ENCODE measurements at places on chromosomes 3 and 15.
A peak's percentile ranks its signal among the peaks of the same experiment; 100 is the strongest.

- no peak for DNase-seq
Measured at GRCh38 chr3:13567684-13568514, 19.0 kb downstream of the FBLN2 start.

- DNase-seq: no peak
Measured at GRCh38 chr3:127141921-127142730, 50.8 kb upstream of the PRR23E start.

DNA sequence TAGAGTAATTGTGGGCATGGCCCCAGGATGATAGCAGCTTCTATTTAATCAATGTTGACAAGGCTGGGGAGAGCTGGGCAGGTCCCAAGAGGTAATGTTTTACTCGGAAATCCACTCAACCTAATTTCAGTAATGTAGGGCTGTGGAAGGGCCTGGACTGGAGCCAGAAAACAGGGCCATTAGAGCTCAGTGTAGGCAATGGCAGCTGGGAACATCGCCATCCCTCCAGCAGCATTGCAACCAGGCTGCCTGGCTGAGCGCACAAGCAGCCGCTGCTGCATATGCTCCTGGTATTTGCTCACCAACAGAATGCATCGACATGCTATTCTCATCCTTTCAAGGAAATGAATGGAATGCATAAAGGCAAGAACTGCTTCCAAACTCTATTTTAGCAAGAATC, 90.0 kb downstream of the GAP43 start:
- peak; percentile 79 for DNase-seq

DNA sequence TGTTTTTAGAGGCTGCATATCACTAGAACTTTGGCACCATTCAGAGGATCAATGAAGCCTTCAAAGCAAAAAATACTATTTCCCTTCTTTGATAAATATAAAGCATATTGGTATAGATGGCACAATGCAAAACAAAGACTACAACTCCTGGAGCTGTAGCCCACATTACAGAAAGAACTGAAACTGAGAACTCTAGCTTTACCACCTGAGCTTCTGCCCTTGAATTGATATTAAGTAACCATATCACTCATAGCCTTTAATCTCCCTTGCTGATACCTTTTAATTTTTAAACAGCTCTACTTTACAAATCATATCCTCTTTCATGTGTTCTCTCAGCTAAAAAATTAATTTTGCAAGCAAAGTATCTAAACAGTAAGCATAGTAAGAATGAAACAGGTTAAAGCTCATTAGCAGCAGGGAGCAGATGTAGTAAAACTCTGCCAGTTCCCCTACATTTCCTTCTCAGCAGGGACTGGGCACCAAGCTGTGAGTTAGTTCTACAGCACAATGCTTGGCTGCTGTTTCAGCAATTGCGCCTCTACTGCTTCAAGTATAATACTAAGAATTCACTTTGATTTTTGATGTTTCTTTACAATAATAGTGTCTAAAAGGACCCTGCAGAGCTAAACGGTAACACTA, 97.9 kb upstream of the NANOGP8 start:
- no peak for DNase-seq
